ENCODE measurements at places on chromosomes 3 and 15. TPM values are rescaled to one million over a fixed set of nuclear protein-coding genes. Genes with fewer than 3 reads are reported as not detected.

GRCh38 chr3:160194438-160194837 is 30.8 kb upstream of the C3orf80 start:
- no peak overlapping the region for H3K27ac ChIP-seq
- H3K4me3 ChIP-seq, result no peak overlapping the region
- no peak for DNase-seq
- no peaks in the 10 kb centered on the region for H3K36me3 ChIP-seq

GRCh38 chr15:77944002-77944867 is 133.3 kb downstream of the TBC1D2B start:
- peaks cover 7% of the 10 kb centered on the region for H3K4me1 ChIP-seq
- DNase-seq, result peak; percentile 13
- H3K27ac ChIP-seq, result peak overlapping the region; percentile 71
- H3K27me3 ChIP-seq, result peaks cover 11% of the 10 kb centered on the region
- H3K4me3 ChIP-seq, result peak overlapping the region; percentile 64

- peaks cover 29% of the 10 kb centered on the region for H3K36me3 ChIP-seq
- no peaks in the 10 kb centered on the region for H3K27me3 ChIP-seq
- no peak for DNase-seq
- no peak overlapping the region for H3K4me3 ChIP-seq
- no peak overlapping the region for H3K27ac ChIP-seq
Observed at GRCh38 chr15:48759921-48760320, 50.9 kb downstream of the CEP152 start.

The HRG gene
- total RNA-seq, result not detected

The SENP5 gene
- 30.6 TPM for total RNA-seq

DNA sequence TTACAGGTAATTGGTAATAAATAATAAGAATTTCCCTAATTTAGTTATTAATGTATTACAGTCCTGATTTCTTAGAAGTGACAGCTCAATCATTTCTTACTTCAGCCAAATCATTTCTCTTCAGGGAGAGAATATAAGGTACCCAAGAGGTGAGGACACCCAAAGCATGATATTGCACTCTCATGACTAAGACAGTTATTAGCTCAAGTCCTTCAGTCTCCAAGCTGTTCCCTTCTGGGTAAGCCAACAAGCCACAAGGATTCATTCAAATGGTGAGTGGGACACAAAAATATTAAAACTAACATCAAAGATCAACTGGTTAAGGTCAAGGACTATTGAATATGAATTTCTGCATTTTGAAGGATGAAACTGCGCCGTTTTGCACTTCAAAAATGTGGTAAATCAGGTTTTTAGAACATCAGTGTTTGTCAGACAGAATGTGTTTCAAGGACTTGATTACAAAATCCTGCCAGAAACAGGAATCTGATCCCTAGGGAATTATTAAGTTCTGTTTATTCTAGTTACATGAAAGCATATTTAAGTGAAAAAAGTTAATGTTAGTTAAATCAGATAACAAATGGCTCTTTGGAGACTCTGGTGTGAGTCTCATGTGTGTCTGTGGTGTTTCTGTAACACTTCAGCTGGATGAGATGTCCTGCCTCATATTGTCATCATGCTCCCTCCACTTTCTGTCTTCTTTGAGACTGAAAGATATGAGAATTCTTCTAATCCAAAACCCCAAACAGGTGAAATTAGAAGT is 101.7 kb upstream of the COL8A1 start:
- no peaks in the 10 kb centered on the region for H3K36me3 ChIP-seq
- DNase-seq, result no peak
- no peak overlapping the region for H3K27ac ChIP-seq
- H3K27me3 ChIP-seq, result no peaks in the 10 kb centered on the region
- no peak overlapping the region for H3K4me3 ChIP-seq
- H3K4me1 ChIP-seq, result peaks cover 32% of the 10 kb centered on the region

DNA sequence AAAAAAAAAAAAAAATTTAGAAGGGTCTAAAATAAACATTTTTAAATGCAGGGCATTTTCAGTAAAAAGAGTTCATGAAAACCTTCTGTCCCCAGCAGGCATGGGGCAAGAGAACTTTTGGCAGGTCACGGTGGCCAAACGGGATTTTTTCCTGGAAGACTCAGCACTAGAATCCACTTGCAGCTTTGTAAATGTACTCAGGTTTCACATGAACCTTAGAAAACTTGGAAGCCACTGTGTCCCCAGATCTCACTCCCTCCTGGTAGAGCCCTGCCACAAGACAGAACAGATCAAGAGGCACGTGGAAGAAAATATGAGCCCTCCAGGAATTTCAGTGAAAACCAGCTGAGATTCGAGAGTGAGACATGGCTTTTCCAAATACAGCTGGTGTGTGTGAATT is 2.1 kb upstream of the GNB5 start:
- peaks cover 22% of the 10 kb centered on the region for H3K4me1 ChIP-seq
- H3K4me3 ChIP-seq, result peak overlapping the region; percentile 56
- no peaks in the 10 kb centered on the region for H3K36me3 ChIP-seq
- no peak for DNase-seq
- H3K27ac ChIP-seq, result peak overlapping the region; percentile 59
- H3K27me3 ChIP-seq, result no peaks in the 10 kb centered on the region

DNA sequence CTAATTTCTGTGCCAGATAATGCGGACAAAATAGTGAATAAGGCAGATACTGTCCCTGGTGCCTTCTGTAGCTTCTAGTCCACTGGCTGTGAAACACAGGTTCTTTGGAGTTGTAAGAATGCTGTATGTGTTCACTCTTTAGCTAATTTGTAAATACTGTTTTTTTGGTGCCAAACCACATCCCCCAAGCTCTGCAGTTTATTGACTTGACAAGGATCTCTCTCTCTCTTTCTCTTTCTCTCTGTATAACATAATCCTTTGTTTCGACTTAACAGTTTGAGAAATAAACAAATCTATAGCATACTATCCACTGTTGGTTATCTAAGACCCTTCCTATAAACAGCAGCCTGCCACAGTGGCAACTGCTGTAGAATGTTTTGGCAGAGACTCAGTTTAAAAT is 7.6 kb downstream of the SMAD3 start:
- H3K4me3 ChIP-seq, result no peak overlapping the region
- peaks cover 93% of the 10 kb centered on the region for H3K4me1 ChIP-seq
- H3K27me3 ChIP-seq, result peaks cover 18% of the 10 kb centered on the region
- DNase-seq, result no peak

DNA sequence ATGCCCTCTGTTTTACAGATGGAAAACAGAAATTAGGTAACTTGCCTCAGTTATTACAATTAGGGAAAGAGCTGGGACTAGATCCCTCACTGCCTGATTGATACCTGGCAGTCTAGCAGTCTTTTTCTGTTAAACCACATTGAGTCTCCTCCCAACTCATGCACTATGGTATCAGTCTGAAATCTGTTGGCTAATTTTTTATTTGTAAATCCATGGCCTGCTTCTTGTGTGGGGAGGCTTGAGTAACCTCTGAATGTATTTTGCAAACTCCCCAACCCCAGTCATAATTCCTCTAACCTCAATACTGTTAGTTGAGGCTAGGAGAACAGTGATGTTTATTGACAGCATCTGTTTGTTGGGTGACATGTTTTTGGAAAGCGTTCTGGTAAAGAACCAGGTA is 35.9 kb downstream of the TMOD3 start:
- peaks cover 53% of the 10 kb centered on the region for H3K36me3 ChIP-seq
- peaks cover 88% of the 10 kb centered on the region for H3K4me1 ChIP-seq
- peak overlapping the region; percentile 82 for H3K27ac ChIP-seq
- H3K27me3 ChIP-seq, result peaks cover 1% of the 10 kb centered on the region

The ADAMTS17 gene
- not detected for total RNA-seq

GRCh38 chr3:110227991-110228390 is 843.6 kb upstream of the NECTIN3 start:
- H3K4me3 ChIP-seq, result no peak overlapping the region
- no peak for DNase-seq
- no peaks in the 10 kb centered on the region for H3K27me3 ChIP-seq

DNA sequence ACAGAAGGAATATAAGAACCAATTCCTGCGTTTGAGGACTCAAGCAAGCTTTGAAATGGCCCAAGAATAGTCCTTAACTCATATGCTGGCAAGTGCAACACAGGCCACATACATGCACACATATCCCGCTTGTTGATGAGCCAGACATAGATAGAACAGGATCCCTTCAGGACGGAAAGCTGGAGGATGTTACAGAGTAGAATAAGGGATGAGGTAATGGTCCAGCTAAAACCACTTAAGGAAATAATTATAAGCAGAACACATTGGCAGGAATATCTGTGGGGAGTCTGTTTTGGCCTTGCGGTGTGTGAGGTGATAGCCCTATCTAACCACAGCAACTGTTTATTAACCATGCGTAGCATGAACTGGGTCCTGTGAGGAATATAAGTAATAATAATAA is 25.0 kb downstream of the SCG3 start:
- no peak overlapping the region for H3K4me3 ChIP-seq
- no peaks in the 10 kb centered on the region for H3K4me1 ChIP-seq
- H3K27ac ChIP-seq, result no peak overlapping the region
- no peak for DNase-seq

The TTLL13 gene
- not detected for total RNA-seq

The MORC1 gene
- not detected for total RNA-seq

The RTP1 gene
- total RNA-seq, result not detected

DNA sequence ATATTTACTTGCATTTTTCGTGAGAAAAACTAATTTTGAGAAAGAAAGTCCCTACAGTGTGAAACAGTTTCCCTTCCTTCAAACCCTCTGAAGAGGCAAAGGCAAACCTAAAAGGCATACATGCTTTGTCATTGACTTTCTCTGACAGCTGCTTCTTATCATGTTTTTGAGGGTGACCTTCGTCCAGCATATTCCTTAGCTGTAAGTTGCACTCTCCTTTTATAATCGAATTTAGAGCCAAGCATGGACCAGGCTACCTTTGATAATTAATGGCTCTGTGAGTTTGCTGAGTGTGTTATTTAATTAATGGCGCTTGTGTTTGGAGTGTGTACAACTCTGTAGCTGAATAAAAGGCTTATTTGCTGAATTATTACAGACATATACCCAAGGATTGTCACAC is 684.2 kb upstream of the CFAP20DC start:
- H3K4me1 ChIP-seq, result no peaks in the 10 kb centered on the region
- DNase-seq, result no peak
- no peaks in the 10 kb centered on the region for H3K36me3 ChIP-seq
- H3K4me3 ChIP-seq, result no peak overlapping the region
- no peak overlapping the region for H3K27ac ChIP-seq

GRCh38 chr3:105746231-105746996 is 122.4 kb downstream of the CBLB start:
- no peak overlapping the region for H3K27ac ChIP-seq
- peaks cover 2% of the 10 kb centered on the region for H3K27me3 ChIP-seq
- peaks cover 28% of the 10 kb centered on the region for H3K36me3 ChIP-seq
- H3K4me3 ChIP-seq, result no peak overlapping the region

DNA sequence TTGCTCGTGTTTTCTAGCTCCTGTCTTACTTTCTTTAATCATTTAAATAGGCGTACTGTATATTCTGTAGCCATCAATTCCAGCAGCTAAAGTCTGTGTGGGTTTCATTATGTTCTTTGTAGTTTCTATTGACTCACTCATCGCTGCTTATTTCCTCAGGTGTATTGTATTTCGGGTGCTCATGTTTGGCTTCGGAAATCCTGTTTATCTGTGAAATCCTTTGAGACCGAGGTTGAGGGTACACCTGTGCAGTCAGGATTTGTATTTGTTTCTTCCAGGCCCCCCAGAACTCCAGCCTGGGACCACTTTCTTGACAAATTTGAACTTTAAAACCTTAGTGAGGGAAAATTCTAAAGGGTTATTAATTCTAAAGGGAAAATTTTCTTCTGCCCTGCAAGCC is 2.0 kb upstream of the PAK2 start:
- DNase-seq, result no peak
- no peak overlapping the region for H3K4me3 ChIP-seq
- peaks cover 32% of the 10 kb centered on the region for H3K4me1 ChIP-seq
- no peak overlapping the region for H3K27ac ChIP-seq
- H3K36me3 ChIP-seq, result peaks cover 10% of the 10 kb centered on the region
- no peaks in the 10 kb centered on the region for H3K27me3 ChIP-seq

The TMEM207 gene
- not detected for total RNA-seq

The ADPRH gene
- 2.0 TPM for total RNA-seq

DNA sequence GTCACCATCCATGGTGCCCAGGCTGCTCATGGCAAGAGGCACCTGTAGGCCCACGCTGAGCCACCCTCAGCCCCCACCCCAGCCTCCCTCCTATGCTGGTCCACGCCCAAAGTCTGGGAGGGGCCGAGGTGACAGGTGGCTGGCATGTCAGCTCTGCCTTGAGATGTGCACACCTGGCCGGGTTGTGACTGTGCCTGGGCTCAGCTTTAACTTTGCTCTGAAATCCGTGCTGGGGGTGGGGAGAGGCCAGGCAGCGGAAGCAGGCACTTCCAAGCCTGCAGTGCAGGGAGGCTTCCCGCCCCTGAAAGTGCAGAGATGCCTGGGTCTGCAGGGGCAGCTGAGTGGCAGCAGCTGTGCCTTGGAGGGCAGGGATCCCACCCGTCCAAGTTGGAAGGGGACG is 1124.8 kb downstream of the SI start:
- no peak for DNase-seq
- no peak overlapping the region for H3K4me3 ChIP-seq
- no peak overlapping the region for H3K27ac ChIP-seq
- no peaks in the 10 kb centered on the region for H3K4me1 ChIP-seq
- no peaks in the 10 kb centered on the region for H3K27me3 ChIP-seq

DNA sequence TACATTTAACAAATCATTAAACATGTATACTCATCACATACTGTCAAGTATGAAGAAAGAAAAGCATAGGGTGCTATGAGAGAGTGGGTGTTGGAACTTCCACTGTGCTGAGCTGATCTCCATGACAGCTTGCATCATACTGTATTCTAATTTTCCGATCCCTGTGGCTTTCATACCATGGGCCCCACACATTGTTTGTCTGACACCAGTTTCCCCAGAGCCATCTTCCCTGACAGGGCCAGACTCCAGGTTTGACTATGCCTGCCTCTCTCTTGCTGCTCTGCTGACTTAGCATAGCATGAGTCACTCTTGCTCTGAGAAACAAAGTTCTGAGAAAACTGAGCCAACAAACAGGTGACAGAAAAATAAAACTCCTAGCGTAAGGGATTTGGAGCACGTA is 37.0 kb upstream of the CASR start:
- no peaks in the 10 kb centered on the region for H3K36me3 ChIP-seq
- H3K4me3 ChIP-seq, result no peak overlapping the region
- H3K4me1 ChIP-seq, result peaks cover 41% of the 10 kb centered on the region
- DNase-seq, result peak; percentile 15
- no peaks in the 10 kb centered on the region for H3K27me3 ChIP-seq

The STRIT1 gene
- not detected for total RNA-seq

The ZIC1 gene
- 1.2 TPM for total RNA-seq

DNA sequence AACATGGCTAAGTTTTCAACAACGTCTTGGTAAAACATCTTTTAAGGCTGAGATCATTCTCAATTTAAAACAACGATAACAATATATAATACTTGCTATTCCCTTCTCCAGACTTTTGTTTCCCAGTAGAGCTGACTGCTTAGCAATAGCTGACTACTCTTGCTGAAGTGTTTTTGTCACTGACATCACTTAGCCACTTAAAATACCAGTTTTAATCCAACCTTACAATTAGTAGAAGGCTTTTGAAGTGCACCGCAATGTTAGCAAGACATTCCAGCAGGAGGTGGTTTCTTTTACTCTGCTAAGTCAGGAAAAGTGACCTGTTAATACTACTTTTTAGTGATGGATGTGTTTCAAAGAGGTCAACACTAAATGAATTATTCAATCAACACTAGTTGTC is 28.7 kb upstream of the GBE1 start:
- H3K27me3 ChIP-seq, result peaks cover 4% of the 10 kb centered on the region
- no peaks in the 10 kb centered on the region for H3K36me3 ChIP-seq
- no peak overlapping the region for H3K27ac ChIP-seq
- DNase-seq, result no peak
- no peak overlapping the region for H3K4me3 ChIP-seq

- peaks cover 60% of the 10 kb centered on the region for H3K4me1 ChIP-seq
- peak; percentile 98 for DNase-seq
- no peaks in the 10 kb centered on the region for H3K27me3 ChIP-seq
- peak overlapping the region; percentile 52 for H3K4me3 ChIP-seq
Observed at GRCh38 chr3:54891540-54891897, 36.3 kb downstream of the LRTM1 start.
